Germinal center (tissue), 1 donor: ENCODE measurements at places on chromosomes 7 and 10.

- DNase-seq: no peak
Observed at GRCh38 chr7:38312821-38313220, 39.4 kb upstream of the TARP start.

GRCh38 chr10:110035070-110035921 is 27.5 kb downstream of the ADD3 start:
- no peak for DNase-seq

DNA sequence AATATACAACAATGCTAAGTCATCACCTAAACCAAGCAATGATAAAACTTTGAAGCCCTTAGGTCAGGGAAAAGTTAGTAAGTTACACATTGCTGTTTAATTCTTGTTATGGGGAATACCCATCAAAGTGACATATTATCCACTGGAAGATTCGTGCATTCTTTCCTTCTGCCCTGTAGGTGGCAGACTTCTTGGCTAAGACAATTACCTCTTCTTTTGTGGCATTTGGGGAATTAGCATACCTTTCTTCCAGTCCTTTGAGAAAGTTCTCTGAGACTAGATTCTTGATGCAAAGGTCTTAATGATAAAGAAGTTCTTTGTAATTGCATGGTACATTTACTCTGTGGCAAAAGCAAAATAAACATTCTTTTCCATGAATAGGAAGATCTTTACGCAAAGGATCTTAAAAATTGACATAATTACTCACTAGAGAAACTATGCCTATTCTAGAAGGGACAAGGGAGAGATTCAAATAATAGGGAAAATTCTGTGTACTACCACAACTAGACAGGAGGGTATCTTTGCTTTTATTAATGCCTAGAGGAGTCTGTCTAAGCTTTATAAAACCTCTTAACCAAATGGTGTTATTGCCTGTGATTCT is 395.9 kb downstream of the GRM8 start:
- peak; percentile 23 for DNase-seq

- DNase-seq: no peak
Observed at GRCh38 chr10:86661161-86662025, 6.9 kb upstream of the LDB3 start.

DNA sequence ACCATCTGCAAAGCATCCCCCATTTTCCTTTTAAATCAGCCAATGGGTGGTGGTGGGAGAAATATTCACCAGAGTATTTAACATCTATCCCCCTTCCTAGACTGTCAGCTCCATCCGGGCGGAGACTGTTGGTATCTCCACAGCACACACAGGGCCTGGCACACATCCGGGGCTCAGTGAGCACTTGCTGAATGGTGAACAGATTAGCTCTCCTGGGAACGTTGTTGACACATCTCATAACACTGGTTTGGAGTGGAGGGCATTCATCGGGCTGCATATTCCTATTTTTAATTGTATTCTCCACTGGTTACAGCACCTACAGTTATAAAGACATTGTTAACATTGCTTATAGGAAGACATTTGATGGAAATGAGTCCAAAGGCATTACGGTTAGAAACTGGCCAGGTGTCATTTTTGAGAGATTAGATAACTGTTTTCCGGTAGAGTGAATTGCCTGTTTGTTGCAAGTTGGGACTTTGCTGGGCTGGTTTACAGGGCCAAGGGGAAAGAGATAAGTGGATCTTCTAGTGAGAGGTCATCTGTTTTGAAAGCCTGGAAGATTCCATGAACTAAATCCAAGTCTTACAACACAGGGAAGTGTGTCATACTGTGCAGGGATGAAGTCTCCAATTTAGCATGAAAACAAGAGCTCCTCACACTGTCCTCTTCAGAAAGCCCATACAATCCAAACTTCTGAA is 101.8 kb downstream of the EGFR start:
- DNase-seq: no peak
